ENCODE measurements at places on chromosomes 2 and 18.

DNA sequence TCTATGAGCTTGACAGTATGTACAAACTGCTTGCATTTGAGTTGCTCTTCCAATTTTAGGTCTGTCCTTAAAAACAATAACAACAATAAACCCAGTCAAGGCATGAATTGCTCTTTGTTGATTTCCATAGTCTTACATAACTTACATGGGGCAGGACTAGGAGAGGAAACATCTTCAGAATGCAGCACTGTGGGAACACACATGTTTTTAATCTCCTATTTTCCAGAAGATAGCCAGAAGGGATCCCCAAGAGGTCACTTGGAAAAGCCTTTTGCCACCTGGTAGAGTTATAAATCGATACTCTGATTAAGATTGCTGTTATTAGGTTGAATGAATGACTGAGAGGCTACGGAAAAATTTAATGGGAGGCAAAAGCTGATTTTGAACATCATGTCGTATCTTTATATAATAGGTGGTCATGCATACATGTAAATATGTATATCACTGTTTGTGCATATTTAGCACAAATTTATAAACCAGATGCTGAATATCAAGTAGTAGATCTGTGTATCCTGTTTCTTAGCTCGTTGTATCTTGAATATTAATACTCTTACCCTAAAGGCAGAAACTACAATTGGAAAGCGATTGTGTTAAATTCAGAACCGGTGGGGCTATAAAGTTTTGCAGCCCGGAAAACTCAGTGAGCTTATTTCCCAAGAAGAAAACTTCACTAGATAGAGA is 479.4 kb upstream of the TCF4 start:
- DNase-seq, result peak; percentile 32

GRCh38 chr2:33115728-33116127 is 169.0 kb downstream of the LTBP1 start:
- DNase-seq, result no peak

DNA sequence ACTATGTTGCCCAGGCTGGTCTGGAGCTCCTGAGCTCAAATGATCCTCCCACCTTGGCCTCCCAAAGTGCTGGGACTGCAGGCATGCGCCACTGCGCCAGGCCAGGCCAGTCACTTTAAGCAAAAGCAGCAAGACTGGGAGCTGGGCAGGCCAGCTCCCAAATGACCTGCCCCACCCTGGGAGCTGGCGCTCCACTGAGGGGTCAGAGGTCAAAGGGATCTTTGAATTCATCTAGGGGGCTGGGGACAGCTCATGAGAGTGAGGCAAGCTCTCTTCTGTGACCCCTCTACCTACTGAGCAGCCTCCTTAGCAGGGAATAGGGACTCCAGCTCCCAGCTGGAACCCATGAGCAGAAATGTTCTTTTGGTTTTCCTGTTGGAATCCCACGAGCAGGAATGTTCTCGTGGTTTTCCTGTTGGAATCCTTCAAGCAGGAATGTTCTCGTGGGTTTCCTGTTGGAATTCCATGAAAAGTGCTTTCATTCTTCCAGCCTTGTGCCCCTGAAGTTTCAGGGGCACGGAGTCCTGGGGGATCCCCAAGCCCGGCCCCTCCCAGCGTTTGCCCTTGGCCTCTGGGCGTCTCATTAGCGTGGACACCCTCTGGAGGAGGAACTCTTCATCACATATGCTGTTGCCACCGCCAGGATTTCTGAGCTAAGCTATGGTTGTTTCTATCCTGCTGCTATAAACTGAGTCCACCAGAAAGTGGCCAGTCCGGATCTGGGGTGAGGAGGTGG is 162.0 kb upstream of the HAAO start:
- DNase-seq, result no peak

DNA sequence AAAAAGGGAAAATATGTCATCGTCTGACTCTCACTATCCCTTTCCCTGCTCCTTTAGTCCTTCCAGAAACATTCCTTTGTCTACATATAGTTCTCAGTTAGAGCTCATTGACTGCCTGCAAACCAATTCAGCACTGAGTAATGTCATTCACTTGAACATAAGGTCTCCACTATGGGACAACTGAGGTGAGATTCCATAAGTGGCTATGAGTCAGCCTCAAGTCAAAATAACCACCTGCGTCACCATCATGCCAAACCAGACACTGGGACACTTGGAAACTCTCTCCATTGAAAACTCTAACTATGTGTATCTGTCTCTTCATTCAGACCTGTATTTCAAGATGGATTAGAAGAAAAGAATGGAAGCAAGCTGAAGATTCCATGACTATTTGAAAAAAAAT is 878.0 kb upstream of the PIK3C3 start:
- no peak for DNase-seq

DNA sequence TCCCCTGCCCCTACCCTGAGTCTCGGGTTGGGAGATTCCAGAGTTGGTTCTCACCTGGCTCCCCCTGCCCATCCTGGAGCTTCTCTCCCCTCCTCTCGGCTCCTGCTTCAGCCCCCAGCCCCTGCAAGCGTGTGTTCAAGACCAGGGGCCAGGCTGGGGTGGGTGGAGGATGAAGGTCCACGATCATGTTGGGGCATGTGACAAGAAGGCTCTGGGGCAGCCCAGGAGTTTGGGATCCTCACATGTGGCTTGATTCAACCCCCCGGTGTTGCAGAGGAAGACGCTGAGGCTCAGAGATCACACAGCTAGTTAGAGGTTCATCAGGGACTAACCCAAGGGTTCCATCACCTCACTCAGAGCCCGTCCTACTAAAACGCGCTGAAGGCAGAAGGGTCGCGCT is 14.2 kb upstream of the TUBB6 start:
- no peak for DNase-seq

GRCh38 chr18:4453567-4453873 is 1.6 kb downstream of the DLGAP1 start:
- no peak for DNase-seq

- DNase-seq, result peak; percentile 42
These were observed 139.0 kb upstream of the ITGB6 start for GRCh38 chr2:160338901-160339685.

DNA sequence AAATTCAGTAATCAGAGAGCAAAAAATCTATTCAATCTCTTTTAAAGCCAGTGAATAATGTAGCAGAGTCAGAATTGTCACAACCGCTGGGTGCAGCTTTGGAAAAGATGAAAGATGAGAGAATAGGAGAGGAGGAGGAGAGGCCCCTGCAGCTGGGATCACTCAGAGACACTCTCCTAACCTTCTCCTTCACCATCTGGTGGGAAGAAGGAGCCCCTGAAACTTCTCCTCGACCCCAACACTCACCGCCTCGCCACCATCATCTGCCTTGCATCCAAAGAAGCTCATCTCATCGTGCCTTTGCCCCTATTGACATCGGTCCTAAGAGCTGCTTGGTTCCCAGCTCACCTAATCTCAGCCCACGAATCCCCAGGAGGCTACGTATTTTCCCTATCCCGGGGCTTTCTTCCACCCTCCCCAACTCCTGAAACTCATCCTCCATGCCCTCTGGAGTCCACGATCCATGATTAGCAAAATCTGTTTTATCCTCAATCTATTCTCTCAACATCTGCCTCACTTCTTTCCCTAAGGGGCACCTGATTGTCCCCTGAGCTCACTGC is 58.5 kb downstream of the PKDCC start:
- DNase-seq, result no peak

DNA sequence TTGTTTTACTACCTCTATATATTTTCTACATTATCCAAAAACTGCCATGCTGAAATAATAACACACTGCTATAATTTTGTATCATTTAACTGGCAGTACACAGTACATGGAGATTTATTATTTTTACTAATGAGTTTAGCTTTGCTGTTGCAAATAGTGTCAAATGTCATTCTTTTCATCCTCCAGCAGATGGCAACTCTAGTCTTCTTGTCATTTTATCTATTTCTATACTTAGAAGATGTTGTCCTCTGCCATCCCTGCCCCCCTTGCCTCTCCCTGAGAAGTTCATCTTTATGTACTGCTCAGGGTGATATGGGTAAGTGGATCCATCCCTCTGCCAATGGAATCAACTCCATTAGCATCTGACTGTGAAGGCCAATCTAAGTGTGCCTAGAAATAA is 21.7 kb upstream of the LRRTM1 start:
- DNase-seq, result peak; percentile 54

GRCh38 chr2:238771218-238771617 is 76.7 kb upstream of the TWIST2 start:
- no peak for DNase-seq

GRCh38 chr2:194166818-194167217 is 1490.2 kb upstream of the SLC39A10 start:
- peak; percentile 17 for DNase-seq

- DNase-seq, result peak; percentile 90
These were observed 138.7 kb downstream of the CDH20 start for GRCh38 chr18:61471942-61472341.

DNA sequence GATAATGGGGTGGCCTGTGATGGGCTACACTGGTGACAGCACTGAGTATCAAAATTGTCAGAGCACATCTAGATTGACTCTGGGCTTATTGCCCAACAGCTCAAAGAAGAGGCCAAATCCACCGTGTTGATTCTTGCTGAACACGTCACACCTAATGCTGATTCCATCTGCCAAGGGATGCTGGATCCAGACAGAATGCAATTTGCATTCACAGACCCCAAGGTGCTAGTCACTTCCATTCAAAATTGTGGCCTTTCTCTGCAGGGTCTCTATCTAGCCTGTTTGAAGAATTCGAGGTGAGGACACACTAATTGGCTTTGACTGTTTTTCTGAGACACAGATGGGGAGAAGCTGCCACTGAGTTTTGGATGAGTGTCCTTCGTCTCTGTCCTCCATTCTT is 13.5 kb upstream of the GPR39 start:
- no peak for DNase-seq

- DNase-seq, result no peak
These were observed 58.1 kb downstream of the FAM178B start for GRCh38 chr2:96928277-96928781.

GRCh38 chr2:223865124-223865523 is 27.7 kb upstream of the AP1S3 start:
- no peak for DNase-seq

DNA sequence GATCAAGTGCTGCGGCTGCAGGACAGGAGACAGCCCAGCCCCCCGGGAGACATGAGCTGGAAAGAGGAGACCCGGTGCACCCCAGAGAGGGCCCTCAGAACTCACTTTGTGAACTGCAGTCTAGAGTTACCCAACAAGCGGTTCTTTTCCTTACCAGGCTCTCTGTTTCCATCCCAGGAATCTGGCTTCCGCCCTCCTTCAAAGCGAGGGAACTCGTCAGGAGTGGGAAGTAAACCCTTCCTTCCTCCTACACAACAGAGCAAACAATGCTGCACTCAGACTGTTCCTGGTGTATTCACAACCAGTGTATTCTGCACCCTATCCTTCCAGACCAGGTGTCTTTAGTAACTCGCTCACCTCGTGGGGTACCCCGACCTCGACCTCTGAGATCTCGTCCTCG is 8.0 kb downstream of the SFT2D3 start:
- no peak for DNase-seq

DNA sequence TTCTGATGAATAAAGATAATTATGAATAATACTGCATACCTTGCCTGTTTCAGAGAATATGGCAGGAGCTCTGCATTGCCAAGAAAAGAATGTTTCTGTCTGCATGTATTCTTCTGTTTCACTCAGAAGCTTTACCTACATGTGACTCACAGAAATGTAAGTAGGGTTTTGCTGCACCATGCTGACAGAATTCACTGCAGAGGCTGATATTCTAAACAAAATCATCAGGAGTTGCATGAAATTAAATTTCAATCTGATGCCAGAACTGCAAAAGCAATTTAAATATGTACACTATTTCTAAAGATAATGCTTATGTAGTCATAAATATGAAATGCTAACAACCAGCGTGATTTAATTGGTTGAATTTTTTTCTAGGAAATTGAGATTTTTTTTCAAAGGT is 332.8 kb upstream of the FSHR start:
- no peak for DNase-seq

DNA sequence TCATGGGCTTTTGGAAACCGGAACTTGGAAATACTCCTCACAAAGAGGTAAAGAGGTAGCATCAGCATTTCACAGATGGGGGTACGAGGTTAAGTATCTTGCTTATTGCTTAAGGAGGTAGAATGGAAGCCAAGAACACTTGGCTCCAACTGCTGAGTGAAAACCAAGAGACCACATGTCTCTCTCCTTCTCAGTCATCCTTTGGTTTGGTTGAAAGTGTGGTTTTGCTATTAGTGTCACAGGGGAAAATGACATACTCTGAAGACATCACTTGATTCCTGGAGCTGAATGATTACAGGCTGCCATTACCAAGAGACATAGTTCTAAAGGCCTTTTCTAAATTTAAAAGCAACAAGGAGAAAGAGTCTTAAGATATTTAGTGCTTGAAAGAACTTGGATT is 41.5 kb downstream of the ANTXR1 start:
- no peak for DNase-seq

- DNase-seq, result no peak
These were observed 60.6 kb downstream of the IL1R2 start for GRCh38 chr2:102052365-102052764.

- no peak for DNase-seq
These were observed 74.9 kb upstream of the APCDD1 start for GRCh38 chr18:10379522-10379921.

DNA sequence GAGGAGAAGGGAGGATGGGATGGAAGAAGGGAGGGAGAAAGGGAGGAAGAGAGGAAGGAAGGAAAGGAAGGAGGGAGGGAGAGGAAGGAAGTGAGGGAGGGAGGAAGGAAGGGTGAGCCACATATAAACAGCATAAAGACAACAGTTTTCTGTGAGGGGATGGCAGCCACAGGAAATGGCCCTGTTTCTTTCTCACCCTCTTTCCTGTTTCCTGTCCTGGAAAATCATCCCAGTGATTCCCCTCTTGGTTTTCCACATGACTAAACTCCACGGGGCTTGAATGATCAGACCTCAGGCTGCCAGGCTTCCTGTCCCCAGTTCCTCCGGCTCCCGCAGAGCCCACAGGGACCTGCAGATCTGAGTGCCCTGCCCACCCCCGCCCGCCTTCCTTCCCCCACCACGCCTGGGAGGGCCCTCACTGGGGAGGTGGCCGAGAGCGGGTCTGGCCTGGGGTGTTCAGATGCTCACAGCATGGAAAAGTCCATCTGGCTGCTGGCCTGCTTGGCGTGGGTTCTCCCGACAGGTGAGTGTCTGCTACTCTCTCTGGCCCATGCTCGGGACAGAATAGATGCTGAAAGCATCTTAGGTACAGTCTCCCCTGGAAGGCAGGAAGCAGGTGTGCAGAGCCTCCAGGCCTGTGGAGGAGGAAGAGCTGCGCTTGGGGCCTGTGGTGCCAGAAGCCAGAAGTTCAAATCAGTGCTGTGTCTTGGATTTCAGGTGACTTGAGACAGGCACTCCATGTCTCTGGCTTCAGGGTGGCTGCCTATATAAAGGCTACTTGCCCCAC is at the start of gene SIGLEC15:
TSS of gene SIGLEC15 (plus strand) at position 418 of the 787 bp plus-strand sequence. CDS start at position 472, 54 bp downstream.
- DNase-seq, result no peak

DNA sequence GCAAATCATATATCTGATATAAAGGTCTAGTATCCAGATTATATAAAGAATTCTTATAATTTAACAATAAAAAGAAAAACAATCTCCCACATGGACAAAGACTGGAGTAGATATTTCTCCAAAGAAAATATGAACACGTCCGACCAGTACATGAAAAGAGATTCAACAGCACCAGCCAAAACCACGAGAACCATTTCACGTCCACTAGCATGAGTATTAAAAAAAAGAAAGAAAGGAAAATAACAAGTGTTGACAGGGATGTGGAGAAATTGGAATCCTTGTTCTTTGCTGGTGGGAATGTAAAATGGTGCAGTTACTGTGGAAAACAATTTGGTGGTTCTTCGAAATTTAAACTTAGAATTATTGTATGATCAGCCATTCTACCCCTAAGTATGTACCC is 432.7 kb upstream of the TRIB2 start:
- no peak for DNase-seq

GRCh38 chr18:58615140-58616132 is 13.5 kb downstream of the ALPK2 start:
- DNase-seq, result no peak

GRCh38 chr2:114222344-114222743 is 220.1 kb upstream of the DPP10 start:
- DNase-seq, result peak; percentile 68

All from eye (tissue), 1 donor.